ENCODE measurements at places on chromosomes 7 and 10.

DNA sequence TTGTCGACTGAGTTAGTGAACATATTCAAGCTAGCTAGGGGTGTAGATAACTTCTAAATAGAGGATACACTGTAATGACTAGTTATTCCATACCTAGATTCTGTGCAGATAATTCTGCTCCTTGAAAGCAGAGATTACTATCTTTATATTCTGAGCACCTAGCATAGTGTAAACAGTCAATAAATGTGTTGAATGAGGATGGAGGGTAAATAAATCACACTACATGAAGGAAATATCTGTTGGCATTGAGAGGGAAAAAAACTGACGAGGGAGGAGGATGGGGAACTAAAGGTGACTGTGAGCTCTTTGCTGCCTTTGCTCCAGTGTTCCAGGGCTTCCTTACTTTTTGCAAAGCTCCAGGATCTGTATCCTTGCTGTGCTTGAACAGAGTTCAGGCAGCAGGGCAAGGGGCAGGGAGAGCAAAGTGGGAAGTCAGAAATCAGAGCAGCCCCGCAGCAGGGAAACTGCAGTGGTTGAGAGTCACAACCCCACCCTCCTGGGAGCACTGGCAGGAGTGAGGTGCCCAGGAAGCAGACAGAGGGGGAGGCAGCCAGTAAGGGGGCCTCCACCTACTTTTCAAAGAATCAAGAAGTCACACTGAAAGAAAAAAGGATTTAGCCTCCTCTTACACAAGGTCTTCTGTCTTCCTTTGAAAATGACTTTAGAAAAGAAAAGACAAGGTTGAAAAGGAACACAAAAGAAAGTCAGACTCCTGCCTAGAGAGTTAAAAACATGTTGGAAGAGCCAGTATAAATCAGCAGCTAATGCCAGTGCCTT lies 71.8 kb upstream of the LRRN3 start:
- DNase-seq, result no peak

GRCh38 chr10:122328676-122329075 lies 45.8 kb upstream of the PLEKHA1 start:
- DNase-seq, result no peak

GRCh38 chr10:48779546-48780152 lies 95.0 kb downstream of the WDFY4 start:
- no peak for DNase-seq

GRCh38 chr7:24898691-24899090 lies 81.3 kb downstream of the OSBPL3 start:
- DNase-seq, result no peak

DNA sequence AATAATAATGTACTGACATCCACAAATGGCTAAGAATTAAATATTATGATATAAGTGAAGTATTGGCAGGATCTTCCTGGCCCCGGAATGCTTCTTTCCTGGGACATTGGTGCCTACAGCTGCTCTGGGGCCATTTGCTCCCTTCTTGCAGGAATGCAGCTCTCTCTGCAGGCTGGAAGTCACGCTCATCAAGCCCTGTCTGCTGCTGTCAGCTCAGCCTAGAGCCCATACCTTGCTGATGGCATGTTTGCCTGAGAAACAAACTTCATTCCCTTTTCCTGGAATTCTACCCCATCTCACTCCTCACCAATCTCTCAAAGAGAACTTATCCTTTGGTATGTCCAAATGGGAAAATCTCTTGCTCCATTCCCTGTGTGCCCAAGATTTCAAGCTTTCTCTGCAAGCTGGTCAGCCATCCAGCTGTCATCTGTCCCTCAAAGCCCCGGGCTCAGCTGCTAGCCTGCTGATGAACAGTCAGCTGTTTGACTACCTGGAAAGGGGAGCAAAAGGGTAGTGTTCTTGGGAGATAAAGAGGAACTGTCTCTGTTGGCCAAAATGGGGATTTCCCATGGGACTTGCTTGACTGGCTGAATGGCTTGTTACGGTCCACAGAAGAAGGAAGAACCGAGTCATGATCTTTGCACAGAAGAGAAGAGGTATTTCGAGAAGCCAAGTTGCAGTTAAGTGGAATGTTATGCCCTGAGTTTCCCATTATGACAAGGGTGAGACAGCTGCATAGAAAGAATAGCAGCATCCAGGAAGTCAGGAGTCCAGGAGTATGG lies 12.0 kb upstream of the RASSF4 start:
- DNase-seq, result no peak

GRCh38 chr7:45328403-45328981 lies 170.9 kb downstream of the RAMP3 start:
- DNase-seq, result no peak

DNA sequence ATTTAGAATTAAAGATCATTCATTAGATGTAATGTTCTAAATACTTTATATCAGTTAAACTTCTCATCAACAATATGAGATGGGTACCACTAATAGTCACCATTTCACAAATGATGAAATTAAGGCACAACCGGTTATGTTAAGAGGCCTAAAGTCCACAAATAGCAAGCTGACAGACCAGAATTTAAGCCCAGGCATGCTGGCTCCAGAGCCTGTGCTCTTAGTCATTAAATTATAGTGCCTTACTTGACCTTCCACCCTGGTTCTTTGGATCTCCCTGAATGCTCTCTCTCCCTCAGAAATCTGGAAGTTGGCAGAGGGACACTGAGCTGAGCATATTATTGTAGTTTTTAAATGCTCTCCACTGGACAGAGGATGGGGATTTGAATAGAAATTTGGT lies 3.6 kb downstream of the LIPN start:
- no peak for DNase-seq

GRCh38 chr10:58372607-58373441 lies 12.4 kb upstream of the TFAM start:
- DNase-seq, result no peak

DNA sequence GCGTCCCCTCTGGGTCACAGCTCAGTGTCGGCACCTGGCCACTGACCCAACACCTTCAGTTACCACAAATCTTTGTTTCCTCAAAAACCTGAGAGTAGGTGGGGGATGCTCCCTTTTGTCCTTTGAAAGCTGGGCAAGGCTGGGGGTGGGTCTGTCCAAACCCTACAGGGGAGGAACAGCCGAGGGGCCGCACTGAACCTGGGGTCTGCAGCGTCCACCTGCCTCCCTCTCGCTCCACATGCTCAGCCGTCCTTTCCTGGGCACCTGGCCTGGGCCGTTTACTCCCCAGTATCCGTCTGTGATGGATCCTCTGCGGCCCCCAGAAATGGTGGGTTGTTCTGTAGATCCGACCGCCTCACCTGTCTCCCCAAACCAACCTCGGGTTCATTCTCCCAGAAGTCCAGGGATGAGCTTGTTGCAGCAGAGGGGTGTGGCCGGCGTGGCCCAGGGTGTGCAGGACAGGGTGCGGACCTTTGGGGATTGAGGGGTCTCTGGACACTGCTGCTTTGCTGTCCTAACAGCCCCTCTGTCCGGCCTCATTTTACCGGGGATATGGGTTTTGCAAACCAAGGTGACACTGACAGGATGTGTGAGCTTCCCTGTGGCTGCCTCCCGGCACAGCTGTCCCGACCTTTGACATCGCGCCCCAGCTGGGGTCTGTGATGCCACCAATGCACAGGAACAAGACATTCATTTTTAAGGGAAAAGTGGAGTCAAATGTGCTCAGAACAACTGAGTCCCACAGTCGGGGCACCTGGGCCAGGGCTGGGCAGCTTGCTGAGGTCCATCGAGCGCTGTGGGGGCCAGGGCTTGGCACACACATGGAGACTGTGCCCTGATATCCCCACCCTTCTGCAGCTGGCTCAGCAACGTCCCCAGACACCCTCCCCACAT lies 115.9 kb downstream of the VIPR2 start:
- DNase-seq, result no peak

GRCh38 chr7:11707606-11708193 lies 124.3 kb downstream of the THSD7A start:
- DNase-seq, result no peak

DNA sequence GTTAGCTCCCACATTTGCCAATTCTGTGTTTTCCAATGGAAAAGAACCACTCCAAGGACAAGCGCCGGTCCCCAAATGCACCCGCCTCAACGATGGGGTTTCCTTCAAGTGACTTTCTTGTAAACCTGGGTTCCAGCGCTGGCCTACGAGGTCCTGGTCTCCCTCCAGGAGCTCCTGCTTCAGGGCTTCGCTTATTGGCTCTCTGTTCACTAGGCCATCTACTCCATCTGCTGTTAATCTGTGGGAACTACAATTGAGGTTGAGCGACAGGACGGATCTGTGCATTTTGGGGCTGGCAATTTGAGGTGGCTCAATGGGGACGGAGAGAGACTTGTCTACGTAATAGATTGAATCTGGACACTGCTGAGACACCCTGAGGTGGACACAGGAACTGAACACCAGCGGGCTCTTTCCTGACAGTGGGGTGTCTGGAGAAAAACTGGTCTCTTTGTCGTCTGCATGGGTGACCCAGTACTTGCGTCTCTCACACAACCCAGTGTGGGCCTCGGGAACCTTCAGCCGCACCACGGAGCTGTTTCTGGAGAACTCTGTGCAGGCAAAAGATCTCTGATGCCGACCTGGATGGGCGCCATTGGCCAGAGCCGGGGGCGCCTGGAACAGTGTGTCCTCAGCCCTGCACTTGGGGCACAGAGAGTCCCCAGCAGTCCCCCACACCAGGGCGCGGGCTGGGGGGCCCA lies 115.9 kb upstream of the ADAM12 start:
- no peak for DNase-seq

DNA sequence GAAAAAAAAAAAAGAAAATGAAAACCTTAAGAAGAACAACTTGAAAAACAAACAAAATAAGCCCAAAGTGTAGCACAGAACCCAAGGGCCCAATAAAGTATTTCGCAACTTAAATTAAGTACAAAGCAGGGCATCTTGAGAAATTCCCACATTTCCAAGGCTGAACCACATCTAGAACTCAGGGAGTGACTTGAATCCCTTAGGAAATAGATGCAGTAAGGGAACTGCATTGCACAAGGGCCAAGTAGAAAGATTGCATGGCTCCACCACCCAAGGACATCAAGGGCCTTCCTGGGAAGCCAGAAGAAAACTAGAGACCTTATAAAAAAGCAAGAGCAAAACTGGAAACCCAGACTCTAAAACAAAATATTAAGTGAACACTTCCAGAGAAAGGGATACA lies 352.7 kb downstream of the CXCL12 start:
- DNase-seq, result no peak

DNA sequence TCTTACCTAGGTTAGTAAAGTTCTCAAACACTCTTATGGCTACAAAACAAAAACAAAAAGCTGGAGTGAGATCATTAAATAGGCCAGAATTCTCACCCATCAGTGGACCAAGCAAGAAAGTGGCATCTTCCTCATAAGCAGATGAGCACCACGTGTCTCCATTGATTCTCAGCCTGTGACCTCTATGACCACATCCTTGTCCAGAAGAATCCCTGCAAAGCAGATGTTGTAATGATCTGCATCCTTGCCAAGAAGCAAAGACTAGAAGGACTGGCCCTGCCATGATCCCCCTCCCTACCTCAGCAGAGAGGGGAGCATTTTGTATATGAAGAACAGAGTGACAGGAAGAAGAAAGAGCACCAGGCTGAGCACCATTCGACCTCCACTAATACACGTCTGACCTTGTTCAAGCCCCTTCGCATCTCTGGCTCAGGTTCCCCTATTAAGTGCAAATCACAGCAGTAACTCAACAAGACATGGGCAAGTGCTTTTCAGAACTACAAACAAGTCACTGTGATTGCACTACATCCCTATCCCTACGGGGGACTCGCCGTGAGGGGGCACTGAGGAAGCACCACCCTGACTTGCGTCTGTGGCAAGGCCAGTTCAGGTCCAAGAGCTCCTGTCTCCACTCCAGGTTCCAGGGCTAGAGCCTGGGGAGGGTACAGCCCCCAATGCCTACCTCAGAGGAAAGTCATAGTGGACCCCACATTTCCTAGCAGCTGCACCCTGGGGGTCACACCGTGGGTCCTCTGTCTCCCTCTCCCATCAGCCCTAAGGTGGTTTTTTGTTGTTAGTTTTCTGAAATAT lies 22.2 kb upstream of the RASSF4 start:
- DNase-seq, result no peak

DNA sequence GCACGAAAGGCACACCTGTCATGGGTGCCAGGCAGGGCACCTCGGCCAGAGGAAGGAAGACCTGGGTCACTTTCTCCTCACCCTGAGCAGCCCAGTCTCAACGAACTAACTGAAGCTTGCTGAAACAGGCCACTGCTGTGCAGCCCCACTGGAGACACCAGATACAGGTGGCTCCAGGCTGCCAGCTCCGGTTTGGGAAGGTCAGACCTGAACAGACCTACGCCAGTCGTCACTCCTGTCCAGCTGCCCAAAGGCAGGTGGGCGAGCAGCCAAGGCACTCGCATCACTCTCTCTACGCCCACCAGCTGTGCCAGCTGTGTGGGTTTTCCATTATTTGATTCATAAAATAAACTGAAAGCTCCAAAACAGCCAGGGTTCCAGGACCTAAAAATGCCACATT lies 256.1 kb downstream of the ZMYND11 start:
- DNase-seq, result no peak

- no peak for DNase-seq
Observed at GRCh38 chr10:103493362-103493915, at the start of gene NEURL1. NEURL1 (plus strand) TSS chr10:103493705; CDS start chr10:103494388, 683 bp downstream.

DNA sequence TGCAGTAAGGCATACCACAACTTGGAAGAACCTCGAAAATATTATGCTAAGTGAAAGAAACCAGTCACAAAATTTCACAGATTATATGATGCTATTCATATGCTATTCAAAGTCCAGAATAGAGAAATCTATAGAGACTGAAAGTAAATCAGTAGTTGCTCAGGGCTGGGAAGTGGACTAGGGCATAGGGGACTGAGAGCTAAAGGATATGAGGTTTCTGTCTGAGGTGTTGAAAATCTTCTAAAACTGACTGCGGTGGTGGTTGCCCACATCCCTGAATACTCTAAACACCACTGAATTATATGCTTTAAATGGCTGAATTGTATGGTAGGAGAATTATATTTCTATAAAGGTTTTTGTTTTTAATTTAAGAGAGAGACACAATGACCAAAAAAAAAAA lies 161.3 kb downstream of the ELAPOR2 start:
- DNase-seq, result no peak

GRCh38 chr7:122518488-122518887 lies 180.4 kb downstream of the RNF133 start:
- no peak for DNase-seq

All from cortex of kidney (tissue), 1 donor.